ENCODE measurements at places on chromosomes 12 and 14.

- DNase-seq = no peak
Observed at GRCh38 chr12:20220339-20220738, 148.0 kb upstream of the PDE3A start.

GRCh38 chr14:64728856-64729255 lies 24.6 kb downstream of the PLEKHG3 start:
- peak; percentile 46 for DNase-seq

- DNase-seq = no peak
Observed at GRCh38 chr12:39037115-39037514, 131.7 kb upstream of the CPNE8 start.

GRCh38 chr14:33768458-33768830 lies 182.4 kb downstream of the EGLN3 start:
- DNase-seq = no peak

DNA sequence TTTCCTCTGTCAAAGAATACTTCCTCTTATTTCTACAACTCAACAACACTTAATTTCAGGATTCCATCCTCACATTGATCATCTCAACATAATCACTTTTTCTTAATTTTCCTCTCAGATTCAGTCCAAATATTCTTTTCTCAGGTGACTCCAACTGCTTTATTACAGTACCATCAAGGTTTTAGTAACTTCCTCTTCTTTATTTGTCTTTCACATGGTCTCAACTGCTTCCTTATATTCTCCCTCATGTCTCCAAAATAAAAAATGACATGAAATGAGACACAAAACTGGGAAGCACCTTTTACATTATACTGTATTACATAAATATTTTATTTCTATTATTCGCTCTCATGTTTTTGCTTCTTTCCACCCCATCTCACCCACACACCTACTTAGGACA lies 55.5 kb downstream of the PPP2R5E start:
- DNase-seq = no peak

DNA sequence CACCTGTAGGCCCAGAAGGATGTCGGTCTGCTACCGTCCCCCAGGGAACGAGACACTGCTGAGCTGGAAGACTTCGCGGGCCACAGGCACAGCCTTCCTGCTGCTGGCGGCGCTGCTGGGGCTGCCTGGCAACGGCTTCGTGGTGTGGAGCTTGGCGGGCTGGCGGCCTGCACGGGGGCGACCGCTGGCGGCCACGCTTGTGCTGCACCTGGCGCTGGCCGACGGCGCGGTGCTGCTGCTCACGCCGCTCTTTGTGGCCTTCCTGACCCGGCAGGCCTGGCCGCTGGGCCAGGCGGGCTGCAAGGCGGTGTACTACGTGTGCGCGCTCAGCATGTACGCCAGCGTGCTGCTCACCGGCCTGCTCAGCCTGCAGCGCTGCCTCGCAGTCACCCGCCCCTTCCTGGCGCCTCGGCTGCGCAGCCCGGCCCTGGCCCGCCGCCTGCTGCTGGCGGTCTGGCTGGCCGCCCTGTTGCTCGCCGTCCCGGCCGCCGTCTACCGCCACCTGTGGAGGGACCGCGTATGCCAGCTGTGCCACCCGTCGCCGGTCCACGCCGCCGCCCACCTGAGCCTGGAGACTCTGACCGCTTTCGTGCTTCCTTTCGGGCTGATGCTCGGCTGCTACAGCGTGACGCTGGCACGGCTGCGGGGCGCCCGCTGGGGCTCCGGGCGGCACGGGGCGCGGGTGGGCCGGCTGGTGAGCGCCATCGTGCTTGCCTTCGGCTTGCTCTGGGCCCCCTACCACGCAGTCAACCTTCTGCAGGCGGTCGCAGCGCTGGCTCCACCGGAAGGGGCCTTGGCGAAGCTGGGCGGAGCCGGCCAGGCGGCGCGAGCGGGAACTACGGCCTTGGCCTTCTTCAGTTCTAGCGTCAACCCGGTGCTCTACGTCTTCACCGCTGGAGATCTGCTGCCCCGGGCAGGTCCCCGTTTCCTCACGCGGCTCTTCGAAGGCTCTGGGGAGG lies at the start of gene LTB4R:
LTB4R (plus strand) TSS at position 857 of the 959 bp plus-strand sequence. CDS start 4,150 bp downstream, outside the sequence.
- peak; percentile 89 for DNase-seq

DNA sequence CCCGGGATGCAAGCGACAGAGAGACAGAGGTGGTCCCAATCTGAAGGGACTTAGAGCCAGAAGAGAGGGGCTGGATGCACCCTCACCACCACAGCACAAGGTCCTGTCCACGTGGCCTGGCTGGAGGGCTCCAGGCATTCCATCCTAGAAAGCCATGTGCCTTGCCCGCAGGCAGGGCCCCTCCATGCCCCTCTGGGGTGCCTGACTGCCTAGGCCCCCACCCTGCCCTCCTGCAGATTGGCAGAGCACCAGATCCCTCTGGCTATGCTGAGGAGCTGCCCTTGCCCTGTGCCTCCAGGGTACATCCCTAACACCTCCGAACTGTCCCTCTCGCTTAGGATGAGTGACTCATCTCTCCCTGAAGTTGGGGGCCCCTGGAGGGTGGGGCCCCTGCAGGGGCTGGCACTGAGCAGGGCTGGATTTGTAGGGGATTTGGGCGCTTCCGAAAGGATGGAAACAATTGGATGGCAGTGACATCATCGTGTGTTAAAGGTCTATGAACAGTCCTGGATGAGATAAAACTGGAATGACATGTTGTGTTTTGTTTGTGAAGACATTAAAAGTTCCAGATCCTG lies 50.9 kb downstream of the CHGA start:
- no peak for DNase-seq

DNA sequence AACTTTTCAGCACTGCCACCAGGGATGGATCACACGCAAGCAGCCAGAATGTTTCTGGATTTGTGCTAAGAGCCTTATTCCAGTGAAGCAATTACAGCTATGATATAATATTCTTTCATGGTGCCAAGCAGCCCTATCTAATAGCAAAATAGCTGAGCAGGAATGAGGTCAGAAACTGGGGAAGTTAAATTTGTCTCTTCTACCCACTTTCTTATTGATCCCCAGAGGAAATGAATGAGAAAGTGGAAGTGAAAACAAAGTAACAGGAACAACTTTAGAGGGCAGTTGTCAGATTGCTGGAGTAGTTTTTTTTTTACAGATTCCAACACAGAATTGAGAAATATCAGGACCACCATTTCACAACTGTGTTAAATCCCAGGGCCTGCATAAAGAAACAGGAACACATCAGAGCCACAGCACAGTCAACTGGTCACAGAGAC lies 44.8 kb downstream of the GCH1 start:
- no peak for DNase-seq

DNA sequence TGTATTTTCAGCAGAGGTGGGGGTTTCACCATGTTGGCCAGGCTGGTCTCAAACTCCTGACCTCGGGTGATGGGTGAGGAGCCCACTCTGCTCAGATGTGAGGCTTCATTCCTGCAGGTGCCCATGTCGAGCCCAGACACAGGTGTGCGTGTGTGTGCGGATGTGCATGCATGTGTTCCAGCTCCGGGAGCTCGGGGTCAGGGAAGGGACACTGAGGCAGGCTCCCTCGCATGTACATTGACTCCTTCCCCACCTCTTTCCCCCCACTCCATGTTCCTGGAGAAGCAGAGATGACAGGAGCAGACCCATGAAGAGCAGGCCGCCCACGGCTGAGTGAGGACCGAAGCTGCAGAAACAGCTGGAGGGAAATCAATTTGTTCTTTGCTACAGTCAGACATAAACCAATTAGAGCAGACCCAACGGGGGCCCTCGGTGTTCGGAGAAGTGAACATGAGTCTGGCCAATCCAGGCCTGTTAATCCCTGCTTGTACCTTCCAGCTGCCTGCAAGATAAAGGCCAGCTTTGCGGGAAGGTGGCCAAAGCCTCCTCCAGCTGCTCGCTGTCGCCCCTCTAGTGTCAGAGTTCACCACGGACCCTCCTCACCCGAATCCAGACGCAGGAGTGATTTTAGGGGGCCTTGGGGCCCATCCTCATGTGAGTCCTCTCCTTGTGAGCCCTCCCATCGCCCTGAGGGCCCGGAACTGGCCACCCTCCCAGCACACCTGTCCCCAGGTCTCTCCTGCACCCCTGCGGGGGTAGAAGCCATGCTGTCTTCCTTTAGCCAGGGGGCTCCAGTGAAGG lies 321.0 kb upstream of the RTL1 start:
- DNase-seq = no peak
